ENCODE measurements at places on chromosomes 3 and 15.

DNA sequence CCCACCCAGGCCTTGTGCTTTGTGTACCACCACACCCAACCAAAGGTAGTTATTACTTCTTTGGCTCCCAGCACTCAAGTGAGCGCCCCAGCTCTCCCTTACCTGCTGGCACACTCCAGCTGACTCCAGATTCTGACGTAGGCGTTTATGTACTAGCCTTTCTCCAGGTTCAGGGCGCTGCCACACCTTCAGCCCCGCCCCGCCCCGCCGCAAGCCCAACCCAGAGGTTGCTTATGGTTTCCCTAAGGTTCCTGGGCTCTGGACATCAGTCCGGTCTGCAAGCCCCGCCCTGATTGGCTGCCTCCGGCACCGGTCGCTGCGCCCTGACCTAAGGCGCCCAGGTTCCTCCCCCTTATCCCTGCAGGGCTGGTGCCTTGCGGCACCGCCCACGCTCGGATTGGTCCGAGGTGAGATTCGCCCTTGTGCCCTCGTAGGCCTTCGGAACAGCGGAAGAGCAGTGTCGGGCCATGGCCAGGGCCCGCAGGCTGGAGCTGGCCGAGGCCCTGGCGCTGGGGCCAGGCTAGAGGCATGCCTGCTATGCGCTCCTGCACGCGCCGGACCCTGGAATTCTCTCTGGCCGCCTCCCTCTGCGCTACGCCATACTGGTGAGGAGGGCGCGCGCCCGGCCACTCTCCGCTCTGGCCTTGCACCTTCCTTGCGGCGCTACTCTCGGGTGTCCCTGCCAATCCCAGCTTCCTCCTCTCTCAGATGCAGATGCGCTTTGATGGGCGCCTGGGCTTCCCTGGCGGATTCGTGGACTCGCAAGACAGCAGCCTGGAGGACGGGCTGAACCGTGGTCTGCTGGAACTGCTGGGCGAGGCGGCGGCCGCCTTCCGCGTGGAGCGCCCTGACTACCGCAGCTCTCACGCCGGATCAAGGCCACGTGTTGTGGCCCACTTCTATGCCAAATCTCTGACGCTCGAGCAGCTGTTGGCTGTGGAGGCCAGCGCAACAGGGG is 19.8 kb upstream of the NUDT16 start:
- DNase-seq: peak; percentile 31

DNA sequence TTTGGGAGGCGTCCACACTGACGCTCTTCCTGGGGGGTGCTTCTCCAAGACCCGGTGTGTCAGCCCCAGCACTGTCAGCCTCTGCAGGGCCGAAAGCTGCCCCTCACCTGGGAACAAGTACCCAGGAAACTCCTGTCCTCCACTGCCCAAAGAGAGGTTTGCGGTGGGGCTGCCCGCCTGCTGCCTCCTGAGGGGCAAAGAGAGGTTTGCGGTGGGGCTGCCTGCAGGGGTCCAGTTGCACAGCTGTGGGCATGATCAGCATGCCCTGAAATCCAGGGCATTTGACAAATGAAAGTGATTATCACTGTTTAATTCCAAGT is 15.1 kb upstream of the SNRPA1 start:
- DNase-seq: no peak

DNA sequence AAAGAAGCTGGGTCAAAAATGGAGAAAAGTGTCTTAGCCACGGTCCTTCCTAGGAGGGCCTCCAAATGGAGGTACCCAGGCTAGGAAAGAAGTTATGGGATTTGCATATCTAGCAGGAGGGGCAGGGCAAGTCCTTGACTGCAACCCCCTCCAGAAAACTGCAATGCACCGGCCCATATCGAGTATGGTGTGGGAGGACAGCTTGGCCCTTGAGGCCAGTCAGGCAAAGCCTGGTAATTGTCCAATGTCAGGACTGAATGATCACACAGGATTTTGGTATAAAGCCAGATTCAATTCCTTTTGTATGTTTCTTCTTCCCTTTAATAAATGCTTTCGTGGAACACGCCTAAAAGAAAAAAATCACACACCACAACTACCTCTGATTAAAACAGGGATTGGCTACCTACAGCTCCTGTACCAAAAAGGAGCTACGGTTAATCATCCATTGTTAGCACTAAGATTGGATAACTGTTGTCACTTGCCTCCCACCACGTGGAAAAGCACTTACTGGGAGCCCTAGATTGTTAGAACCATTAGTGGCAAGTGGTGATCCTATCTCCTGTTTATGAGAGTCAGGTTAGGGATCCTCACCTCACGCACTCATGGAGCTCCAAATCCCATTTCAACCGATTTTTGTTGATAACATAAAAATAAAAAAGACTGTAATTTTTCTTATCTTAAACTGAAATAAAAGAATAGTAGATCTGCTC is 1.2 kb downstream of the ZNF770 start:
- no peak for DNase-seq

DNA sequence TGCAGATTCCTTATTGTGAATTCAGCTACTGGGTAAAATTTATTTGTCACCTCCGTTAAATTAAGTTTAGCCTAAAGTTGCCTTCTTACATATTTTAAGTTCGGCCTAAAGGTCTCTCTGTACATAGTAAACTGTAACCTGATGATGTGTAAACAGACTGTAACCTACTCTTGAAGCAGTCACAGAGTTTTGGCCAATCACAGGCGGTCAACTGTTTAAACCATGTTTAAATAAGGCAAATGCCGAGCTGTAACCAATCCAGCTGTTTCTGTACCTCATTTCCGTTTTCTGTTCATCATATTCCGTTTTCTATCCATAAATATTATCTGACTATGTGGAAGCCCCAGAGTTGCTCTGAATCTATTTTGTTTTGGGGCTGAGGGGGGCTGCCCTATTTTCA is 2.4 kb upstream of the ADAMTSL3 start:
- DNase-seq: no peak

DNA sequence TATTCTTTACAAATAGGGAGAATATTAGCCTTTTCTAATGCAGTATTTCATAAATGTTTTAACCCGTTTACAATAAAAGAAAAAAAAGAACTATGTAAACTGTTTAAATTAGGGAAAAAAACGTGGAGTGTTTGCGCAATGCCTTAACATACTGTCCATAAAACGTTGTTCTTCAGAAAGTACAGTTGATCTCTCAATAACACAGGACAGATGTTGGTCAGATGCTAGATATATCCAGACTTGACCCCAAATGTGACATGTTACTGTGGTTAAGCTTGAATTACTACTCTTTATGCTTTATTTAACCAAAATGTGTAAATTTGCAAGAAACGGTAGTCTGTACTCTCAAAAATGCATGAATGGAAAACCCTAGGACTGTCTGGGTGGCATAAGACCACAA is 110.3 kb downstream of the PLOD2 start:
- DNase-seq: no peak

DNA sequence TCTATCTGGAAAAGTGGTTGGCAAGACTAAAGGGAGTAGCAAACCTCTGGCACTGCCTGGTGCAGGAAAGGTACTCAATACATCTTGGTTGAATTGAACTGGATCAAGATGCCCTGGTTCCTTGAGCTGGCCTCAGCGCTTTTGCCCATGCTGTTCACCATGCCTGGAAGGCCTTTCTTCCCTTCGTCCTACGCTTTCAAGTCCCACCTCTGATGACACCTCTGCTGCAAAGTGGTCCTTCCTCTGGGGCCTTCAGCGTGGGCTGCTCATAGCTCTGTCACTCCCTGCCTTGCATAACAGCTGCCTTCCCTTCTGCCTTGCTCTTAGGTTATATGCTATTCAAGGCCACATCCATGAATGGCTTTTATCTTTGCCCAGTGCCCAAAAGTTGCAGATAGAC is 23.0 kb downstream of the ITGA11 start:
- DNase-seq: no peak

All from NCI-H345 (cell line).